Lower lobe of right lung (tissue), 2 donors: ENCODE measurements at places on chromosomes 1 and 21.

GRCh38 chr1:205531191-205532025 is 26.9 kb downstream of the CDK18 start:
- peak; percentile 27 for DNase-seq

- DNase-seq: peak; percentile 1
Measured at GRCh38 chr1:204176049-204176448, 9.9 kb upstream of the REN start.

DNA sequence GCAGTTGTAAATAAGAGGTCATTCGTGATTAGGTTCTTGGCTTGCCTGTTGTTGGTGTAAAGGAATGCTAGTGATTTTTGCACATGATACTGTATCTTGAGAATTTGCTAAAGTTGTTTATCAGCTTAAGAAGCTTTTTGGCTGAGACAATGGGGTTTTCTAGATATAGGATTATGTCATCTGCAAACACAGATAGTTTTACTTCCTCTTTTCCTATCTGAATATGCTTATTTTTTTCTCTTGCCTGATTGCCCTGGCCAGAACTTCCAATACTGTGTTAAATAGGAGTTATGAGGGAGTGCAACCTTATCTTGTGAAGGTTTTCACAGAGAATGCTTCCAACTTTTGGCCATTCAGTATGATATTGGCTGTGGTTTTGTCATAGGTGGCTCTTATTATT is 576.1 kb upstream of the RGS18 start:
- no peak for DNase-seq

DNA sequence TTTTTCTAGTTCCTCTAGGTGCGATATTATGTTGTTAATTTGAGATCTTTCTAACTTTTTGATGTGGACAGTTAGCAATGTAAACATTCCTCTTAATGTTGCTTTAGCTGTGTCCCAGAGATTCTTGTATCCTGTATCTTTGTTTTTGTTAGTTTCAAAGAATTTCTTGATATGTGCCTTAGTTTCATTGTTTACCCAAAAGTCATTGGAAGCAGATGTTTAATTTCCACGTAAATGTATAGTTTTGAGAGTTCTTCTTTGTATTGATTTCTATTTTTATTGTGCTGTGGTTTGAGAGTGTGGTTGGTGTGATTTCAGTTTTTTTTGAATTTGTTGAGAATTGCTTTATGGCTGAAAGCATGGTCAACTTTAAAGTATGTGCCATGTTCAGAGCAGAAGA is 319.4 kb downstream of the PTBP2 start:
- no peak for DNase-seq

GRCh38 chr1:155170101-155170785 is 2.9 kb downstream of the KRTCAP2 start:
- DNase-seq: no peak

- DNase-seq: no peak
Measured at GRCh38 chr1:20621012-20621411, 12.2 kb upstream of the PINK1 start.

DNA sequence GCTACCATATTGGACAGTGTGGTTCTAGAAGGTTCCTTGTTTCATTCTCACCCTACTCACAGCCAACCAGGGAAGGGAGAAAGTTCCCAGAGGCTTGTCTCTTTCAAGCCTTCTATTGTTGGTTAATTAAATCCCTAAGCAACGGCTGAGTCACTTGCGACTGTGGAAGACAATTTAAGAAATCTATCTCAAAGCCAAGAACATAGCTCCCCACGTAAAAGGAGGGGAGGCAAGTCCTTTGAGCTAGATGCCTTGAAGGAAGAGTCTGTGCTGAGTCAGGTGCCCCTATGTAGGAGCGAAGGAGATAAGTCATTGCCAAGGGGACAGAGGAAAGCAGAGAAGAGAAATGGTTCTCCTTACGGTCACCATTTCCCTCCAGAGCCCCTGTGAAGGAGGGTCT is 79.4 kb upstream of the PPP2R5A start:
- no peak for DNase-seq

DNA sequence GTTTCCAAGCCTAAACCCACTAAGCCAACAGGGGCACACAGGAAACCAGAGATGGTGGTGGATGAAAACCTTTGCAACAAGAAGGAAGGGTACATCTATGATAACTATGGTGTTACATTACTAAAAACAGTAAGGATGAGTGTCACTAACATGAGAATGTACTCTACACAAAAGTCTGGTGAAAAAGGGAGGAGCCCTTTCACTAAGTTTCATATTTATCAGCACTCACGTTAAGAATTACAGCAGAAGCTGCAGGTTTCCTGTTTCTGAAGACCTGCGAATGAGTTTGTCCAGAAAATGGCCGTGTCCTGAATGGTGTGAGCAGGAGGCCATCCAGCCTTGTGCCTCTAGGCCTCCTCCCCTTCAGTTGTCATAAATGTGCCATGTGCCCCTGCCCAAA is 17.8 kb downstream of the ABCG1 start:
- no peak for DNase-seq

DNA sequence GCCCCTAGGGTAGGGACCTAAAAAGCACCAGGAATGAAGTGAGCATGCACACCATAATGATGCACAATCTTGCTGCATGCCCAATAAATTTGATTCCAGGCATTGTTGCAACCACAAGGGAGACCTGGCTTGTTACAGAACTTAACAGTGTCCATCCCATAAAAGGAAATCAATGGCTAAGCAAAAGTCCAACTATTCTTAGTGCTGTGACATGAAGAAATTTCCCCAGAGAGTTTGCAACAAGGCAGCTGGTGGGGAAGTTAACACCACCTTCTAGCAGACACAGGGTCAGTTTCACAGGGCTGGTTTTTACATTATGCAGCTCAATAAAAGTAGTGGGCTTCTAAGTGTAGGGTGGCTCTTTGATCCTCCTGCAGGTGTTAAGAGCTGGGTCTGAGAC is 221.1 kb downstream of the KCNJ6 start:
- DNase-seq: no peak
